ENCODE measurements at places on chromosomes 5 and 9.

- DNase-seq, result no peak
Measured at GRCh38 chr5:124871303-124871702, 124.9 kb upstream of the ZNF608 start.

DNA sequence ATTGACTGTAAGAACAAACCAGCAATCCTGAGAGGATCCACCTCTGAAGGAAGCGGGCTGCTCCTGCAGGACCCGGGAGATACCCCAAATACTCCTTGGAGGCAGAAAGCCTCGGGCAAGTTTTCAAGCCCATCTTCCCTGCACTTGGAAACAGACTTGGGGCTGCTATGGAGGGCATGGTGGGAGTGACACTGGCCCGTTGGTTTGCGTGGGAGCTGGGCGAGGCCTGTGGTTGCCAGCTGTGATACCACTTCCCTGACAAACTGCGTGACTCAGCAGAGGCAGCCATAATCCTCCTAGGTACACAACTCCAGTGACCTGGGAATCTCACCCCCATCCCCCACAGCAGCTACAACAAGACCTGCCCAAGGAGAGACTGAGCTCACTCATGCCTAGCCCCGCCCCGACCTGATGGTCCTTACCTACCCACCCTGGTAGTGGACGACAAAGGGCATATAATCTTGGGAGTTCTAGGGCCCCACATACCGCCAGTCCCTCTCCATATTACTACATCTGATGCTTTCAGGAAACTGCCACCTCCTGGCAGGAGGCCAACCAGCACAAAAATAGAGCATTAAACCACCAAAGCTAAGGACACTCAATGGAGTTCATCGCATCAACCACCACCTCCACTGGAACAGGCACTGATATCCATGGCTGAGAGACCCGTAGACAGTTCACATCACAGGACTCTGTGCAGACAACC lies 38.1 kb upstream of the VLDLR start:
- DNase-seq, result no peak

DNA sequence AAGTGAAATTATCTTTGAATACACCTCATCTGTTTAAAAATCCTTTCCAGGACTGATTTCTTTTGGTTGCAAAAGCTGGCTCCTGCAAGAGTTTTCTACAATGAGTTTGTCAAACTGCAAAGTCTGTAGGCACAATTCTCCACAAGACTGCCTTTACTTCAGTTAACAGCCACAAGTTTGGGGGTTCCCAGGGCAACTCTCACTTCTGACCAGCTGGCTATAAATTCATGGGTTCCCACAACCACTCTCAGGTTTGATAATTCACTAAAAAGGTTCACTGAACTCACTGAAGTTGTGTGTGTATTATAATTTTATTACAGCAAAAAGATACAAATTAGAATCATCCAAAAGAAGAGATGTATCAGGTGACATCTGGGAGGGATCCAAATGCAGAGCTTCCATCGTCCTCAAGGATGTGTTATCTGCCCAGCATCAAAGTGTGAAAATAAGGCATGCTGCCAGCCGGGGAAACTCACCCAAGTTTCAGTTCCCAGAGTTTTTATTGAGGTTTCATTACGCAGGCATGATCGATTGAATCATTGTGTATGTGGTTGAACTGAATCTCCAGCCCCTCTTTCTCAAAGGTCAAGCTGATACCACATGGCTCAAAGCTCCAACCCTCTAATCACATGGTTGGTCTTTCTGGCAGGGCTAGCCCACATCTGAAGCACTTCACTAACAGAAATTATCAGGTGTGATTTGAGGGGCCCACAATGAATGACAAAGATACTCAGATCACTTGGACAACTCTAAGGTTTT lies 19.0 kb upstream of the PSIP1 start:
- DNase-seq, result no peak

DNA sequence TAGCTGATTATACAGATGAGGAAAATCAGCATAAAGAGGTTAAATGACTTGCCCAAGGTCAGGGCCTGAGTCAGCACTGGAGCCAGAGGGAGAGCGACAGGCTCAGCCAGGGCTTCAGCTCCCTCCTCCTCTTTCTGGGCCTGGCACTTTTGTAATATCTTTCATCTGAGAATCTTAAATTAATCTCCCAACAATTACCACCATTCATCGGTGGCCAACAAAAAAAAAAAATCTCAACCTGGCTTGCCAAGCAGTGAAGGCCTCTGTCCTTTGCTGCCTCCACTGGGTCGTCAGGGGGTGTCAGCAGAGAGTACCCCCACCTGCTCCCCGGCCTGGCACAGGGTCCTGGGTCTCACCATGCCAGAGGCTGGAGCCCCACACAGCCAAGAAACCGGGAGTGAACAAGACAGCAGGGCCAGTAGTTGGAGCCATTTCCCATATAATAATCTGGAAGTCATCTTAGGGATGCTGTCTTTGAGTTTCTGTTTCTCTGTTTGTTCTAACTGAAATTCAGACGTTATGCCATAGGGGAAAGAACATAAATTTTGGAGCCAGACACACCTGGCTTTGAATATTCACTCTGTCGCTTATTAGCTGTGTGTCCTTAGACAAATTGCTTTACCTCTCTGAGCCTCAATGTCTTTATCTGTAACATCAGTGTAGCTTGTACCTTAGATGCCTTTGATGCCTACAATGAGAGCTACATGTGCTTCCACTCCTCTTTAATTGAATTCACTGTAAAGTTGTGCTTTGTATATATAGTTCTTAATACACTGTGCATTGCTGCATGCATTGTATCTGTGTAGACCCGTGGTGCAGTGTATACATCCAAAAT lies 299.9 kb upstream of the MSX2 start:
- no peak for DNase-seq

GRCh38 chr9:112061152-112061740 lies 113.9 kb downstream of the SUSD1 start:
- DNase-seq, result no peak

GRCh38 chr9:115694991-115695390 lies 458.6 kb upstream of the PAPPA start:
- DNase-seq, result no peak

- no peak for DNase-seq
Measured at GRCh38 chr9:108017671-108018070, 528.1 kb upstream of the KLF4 start.

- DNase-seq, result no peak
Measured at GRCh38 chr9:82495884-82496777, 507.6 kb downstream of the SPATA31D1 start.

DNA sequence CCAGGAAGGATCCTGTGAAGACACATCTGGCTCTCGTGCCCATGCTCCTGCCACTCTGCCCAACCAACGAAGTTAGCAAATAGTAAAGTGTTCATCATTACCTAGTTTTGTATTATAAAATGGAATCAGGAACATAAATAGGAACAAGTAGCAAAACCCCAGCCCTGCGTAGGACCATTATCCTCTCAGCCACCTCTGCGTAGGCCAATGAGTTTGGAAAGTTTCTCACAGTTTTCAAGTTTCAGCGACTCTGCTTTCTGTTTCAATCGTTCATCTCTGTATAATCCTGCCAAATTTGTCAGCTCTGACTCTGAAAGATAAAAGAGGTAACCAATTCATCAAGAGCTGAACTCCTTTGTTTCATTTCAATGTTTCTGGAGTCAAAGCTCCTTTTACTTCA lies 10.1 kb upstream of the SPATA24 start:
- no peak for DNase-seq

DNA sequence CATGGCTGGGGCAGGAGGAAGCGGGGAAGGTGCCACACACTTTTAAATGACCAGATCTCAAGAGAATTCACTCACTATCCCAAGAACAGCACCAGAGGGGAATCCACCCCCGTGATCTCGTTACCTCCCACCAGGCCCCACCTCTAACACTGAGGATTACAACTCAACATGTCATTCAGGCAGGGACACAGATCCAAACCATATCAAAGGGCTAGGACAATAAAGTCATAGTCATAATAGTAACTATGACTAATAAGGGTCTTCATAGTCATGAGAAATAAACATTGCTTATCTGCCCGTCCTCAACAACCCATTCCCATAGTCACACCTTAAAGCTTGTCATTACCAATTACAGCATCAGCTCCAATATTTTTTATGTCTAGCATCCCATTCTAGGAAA lies 65.3 kb upstream of the SMC2 start:
- DNase-seq, result no peak

DNA sequence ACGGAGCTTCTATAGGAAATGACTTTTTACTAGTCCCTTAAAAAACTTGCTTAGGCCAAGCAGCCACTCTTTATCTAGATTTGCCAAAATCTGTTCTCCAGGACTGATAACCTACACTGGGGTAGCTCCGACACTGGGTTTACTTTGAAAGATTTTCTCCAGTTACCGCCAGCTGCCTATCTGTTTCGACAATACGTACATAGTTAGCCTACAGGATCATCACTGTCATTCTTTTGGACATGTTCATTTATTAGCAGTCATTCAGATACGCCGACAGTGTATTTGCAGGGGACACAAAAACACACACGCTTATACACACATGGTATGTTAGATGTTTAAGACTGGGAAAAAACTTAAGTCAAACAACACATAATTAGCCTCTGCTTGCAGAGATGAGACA lies 225.7 kb downstream of the DCP2 start:
- DNase-seq, result no peak

GRCh38 chr9:33177086-33177485 lies 9.9 kb upstream of the B4GALT1 start:
- no peak for DNase-seq

GRCh38 chr5:149956685-149957084 lies 3.9 kb upstream of the SLC26A2 start:
- DNase-seq, result no peak

- DNase-seq, result no peak
Measured at GRCh38 chr5:100846772-100847171, 56.3 kb downstream of the ST8SIA4 start.

DNA sequence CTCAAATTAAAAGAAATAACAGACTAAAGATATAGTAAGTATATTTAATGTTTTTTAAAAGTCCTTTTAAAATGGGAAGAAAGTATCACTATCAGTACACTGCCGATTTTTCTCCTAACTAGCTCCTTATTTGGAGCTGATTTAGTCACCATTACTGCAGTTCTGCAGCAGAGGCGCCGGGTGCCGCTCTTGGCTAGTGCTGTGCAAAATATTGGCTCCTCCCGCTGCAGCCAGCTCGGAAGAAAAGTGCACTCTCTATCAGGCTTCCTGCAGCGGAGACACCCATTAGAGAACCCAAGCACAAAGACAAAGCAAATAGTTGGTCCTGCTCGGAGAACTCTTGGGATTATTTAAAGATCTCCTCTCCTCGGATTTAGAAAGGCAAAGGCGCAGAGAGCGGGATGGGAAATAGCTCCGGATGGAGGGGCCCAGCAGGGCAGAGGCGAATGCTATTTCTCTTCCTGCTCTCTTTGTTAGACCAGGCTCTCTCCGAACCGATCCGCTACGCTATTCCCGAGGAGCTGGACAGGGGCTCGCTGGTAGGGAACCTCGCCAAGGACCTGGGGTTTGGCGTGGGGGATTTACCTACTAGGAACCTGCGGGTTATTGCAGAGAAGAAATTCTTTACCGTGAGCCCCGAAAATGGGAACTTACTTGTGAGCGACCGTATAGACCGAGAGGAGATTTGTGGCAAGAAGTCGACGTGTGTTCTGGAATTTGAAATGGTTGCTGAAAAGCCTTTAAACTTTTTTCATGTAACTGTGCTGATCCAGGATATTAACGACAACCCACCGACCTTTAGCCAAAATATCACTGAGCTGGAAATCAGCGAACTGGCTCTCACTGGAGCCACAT lies at the start of gene PCDHGB3:
TSS of gene PCDHGB3 (plus strand) at position 249 of the 855 bp plus-strand sequence. CDS start at position 402, 153 bp downstream.
- DNase-seq, result no peak

DNA sequence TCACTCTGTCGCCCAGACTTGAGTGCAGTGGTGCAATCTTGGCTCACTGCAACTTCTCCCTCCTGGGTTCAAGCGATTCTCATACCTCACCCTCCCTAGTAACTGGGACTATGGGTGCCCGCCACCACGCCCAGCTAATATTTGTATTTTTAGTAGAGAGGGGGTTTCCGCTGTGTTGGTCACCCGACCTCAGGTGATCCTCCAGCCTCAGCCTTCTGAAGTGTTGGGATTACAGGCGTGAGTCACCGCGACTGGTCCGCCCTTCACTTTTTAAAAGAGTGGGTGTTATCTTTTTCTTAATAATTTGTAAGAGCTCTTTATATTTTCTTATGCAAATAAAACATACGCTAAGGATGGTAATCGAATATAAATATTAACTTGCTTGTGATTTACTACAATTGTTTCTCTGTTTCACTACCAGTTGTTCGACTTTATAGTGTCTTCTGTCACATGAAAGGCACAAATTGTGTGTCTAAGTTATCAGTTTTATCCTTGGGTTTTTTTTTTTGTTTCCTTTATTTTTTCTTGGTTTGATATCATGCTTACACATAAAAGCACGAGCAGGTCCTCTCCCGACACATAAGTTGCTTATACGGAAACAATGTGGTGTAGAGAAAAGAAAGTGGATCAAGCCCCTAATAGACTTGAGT lies 1.9 kb upstream of the GPBP1 start:
- DNase-seq, result peak; percentile 22

GRCh38 chr9:23496489-23497136 lies 329.4 kb downstream of the ELAVL2 start:
- DNase-seq, result no peak

DNA sequence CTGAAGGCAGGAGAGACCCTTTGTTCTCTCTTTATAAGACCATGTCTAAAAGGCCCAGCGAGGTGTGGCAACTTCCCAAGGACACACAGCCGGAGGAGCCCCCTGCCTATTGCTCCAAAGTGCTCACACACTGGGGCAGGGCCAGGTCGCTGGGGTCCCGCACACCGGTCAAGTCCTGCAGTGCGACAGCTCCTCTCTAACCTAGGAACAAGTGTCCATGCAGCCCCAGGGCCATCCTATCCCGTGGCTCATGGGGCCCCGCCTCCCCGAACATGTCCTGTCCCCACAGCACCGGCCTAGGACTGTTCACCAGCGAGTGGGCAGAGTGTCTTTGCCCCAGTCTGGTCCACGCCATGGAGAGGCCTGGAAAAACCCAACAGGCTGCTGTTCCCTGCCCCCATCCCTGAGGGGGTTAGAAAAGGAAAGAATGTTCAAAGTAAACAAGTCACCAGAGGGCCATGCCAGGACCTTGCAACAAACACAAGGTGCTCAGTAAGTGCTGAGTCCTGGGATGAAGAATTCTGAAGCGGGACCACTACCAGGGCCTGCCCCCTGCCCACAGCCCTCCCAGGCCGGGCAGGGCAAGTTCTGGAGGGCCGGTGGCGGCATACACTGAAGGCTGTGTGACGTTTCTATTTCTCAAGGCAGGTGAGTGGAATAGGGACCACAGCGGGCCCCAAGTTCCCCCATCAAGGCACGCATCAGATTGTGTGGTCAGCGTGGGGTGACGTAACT lies 938 bp downstream of the NINJ1 start:
- no peak for DNase-seq

DNA sequence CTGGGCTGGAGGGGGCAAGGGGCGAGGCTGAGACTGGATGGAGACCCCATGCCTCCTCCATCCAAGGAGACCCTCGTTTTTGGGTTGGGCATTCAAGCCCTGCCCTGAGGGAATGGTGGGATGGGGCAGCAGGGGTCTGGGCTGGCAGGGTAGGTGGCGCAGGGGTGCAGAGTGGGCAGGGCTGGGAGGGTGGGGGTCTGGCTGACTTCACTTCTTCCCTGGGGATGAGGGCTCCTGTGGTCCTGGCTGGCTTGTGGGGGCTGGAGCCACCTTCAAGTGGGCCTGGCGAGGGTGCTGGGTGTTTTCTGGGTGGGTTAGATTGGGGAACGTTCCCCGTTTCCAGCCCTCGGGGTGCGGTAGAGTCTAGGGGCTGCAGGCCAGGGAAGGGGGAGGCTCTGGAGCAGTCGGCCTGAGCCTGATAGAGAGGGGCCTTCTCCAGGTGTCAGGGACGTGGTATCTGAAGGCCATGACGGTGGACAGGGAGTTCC lies 412 bp downstream of the LCN1 start:
- no peak for DNase-seq

GRCh38 chr5:159550951-159551350 lies 220.7 kb upstream of the IL12B start:
- DNase-seq, result no peak

- DNase-seq, result no peak
Measured at GRCh38 chr5:84265130-84265529, 119.5 kb downstream of the EDIL3 start.
